H1 (cell line): ENCODE measurements at places on chromosomes 5 and 9. TPM values are rescaled to one million over a fixed set of nuclear protein-coding genes. Genes with fewer than 3 reads are reported as not detected.

IL4 gene
- not detected in 2 replicates for total RNA-seq

CTXN3 gene
- total RNA-seq: not detected in 2 replicates

MIGA2 gene
- 30.9 and 39.0 TPM in 2 replicates for total RNA-seq

RMRP gene
- total RNA-seq: 14,987 and 16,528 TPM in 2 replicates

SEMA5A gene
- 8.7 and 8.9 TPM in 2 replicates for total RNA-seq

OLFM1 gene
- 47.9 and 53.4 TPM in 2 replicates for total RNA-seq

OXCT1 gene
- 25.8 and 28.2 TPM in 2 replicates for total RNA-seq

GARIN3 gene
- not detected in 2 replicates for total RNA-seq

- DNase-seq: no peak
Measured at GRCh38 chr9:132187121-132187620, 25.3 kb downstream of the NTNG2 start.

DNA sequence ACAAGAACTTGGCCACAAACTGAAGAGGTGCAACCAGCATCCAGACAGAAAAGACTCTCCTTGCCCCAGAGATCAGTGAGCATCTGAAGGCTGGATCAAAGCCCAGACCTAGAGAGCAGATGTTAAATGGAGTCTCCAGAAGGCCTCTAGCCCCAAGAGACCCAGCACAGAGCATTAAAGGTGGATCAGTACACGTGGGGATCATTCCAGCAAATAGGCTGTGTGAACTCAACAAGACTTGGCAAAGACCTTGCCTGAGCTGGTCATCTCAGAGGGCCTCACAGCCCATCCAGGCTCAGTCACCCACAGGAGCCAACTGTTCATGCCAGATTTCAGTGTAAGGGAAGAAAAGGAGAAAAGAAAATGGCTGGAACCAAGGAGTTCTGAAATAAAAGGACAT lies 214.0 kb downstream of the ENC1 start:
- DNase-seq: no peak

- no peak for DNase-seq
Measured at GRCh38 chr5:102666164-102666946, 88.8 kb upstream of the PAM start.

GRCh38 chr9:138007566-138007917 lies 130.0 kb downstream of the CACNA1B start:
- DNase-seq: no peak

- DNase-seq: no peak
Measured at GRCh38 chr5:157029457-157029856, 29.5 kb downstream of the HAVCR1 start.

DNA sequence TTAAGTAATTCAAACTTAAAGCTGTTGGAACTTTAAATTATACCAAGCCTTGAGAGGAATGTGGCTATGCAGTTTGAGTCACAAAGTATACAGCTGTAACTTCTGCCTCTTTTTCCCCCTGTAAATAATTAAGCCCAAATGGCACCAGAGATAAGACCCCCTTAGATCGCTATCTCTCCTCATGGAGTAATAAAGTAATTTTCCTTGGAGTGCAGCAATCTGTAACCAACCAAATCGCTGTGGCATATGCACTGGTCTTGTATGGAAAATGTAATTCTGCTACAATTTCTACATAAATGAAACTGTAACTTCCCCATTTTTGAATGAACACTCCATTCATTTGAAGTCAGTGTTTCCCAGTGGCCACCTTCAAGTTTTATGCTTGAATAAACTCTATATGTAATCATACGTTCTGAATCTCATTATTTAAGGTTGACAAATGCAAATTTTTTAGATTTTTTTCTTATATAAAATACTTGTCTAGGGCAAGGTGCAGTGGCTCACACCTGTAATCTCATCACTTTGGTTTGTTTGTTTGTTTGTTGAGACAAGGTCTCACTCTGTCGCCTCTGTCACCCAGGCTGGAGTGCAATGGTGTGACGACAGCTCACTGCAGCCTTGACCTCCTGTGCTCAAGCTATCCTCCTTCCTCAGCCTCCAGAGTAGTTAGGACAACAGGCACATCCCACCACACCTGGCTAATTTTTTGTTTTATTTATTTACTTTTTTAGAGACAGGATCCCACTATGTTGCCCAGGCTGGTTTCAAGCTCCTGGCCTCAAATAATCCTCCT lies 12.3 kb downstream of the SUSD1 start:
- no peak for DNase-seq

- no peak for DNase-seq
Measured at GRCh38 chr9:4070266-4070665, 229.6 kb downstream of the GLIS3 start.

- no peak for DNase-seq
Measured at GRCh38 chr5:74035521-74035937, 409.5 kb downstream of the ARHGEF28 start.

DNA sequence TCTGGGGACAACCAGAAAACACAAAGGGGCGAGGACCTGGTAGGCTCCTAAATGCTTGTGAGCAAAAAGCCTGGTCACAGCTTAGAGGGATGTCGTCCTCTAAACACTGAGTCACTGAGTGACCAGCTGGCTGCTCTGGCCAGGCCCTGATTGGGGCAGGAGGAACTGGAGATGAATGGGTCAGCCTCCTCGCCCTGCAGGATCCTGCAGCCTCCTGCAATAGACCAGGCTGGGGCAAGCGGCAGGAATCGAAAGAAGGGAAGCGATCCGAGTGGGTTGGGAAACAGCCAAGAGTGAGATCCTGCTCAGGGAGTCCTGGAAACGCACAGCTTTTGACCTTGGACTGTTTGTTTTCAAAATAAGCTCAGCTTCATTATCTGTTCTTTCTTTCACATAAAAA lies 34.1 kb upstream of the MSX2 start:
- no peak for DNase-seq

DNA sequence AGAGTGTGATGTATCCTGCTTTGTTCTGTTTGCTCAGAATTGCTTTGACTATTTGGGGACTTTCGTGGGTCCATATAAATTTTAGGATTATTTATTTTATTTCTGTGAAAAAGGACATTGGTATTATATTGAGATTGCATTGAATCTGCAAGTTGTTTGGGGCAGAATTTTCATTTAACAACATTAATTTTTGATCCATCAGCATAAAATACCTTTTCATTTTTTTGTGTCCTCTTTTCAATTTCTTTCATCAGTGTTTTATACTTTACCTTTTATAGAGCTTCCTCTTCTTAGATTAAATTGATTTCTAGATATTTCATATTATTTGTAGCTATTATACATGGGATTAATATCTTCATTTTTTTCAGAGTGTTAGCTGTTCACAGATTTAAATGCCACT lies 40.8 kb upstream of the FBXL7 start:
- DNase-seq: no peak

GRCh38 chr5:96896276-96896675 lies 20.0 kb downstream of the ERAP2 start:
- no peak for DNase-seq

DNA sequence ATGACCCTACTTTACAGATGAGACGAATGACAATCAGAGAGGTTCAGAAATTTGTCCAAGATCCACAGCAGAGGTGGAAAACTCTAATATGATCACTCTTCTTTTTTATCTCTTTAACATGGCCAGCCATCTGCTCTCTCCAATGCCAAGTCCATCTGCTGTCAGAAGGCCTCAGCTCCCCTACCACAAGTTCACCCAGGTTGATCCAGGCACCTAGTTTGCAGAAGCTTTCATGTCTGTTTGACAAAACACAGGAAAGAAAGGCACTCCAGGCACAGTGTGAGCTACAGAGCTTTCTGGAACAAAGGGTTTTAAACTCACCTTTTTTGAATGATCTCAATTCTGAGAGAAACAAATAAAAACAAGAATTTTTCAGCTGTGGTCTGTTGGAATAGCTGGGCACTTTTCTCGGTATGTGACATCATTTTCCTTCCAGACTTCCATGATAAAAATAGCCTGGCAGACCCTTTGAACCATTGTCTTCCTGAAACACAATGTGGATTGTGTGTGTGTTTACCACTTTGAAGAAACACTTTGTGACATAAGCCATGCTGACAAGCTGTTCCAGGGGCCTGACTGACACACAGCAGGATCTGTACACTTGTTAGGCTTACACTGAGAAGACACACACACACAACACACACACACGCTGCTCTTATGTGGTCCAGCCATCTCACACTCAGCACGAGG lies 214.3 kb downstream of the AGTPBP1 start:
- DNase-seq: no peak

DNA sequence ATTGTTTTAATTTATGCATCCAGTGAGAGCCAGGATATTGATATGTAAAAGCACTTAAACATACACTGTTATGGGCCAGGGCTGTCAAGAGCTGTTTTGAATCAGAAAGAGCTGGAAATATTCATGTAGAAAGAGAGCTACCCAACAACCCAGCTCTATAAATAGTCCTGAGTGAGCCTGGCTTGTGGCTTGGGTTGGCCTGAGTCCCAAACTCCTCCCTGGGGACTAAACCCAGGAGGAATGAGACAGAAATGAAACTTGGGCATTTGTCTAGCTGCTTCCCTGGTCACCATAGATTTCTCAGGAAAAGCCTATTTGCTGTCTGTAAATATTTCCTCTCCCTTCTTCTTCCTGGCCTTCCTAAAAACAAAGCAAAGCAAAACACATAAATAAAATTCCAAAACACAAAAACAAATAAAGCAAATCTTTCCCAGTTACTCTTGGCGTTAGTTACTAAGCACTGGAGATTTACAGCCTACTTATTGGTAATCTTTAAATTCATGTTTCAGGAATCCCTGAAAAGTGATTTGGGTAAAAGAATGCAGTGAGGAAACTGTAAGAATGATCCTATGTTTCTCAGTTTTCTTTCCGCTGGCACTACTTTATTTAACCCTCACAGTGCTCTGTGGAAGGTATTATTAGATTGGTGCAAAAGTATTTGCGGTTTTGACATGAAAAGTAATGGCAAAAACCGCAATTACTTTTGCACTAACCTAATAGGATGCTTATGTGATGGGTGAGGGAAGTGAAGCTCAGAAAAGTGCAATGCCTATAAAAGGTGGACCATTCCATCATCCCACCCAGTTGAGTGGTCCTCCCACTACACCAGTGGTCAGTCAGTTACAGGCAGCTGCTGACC lies 111.8 kb downstream of the CARTPT start:
- DNase-seq: no peak

DNA sequence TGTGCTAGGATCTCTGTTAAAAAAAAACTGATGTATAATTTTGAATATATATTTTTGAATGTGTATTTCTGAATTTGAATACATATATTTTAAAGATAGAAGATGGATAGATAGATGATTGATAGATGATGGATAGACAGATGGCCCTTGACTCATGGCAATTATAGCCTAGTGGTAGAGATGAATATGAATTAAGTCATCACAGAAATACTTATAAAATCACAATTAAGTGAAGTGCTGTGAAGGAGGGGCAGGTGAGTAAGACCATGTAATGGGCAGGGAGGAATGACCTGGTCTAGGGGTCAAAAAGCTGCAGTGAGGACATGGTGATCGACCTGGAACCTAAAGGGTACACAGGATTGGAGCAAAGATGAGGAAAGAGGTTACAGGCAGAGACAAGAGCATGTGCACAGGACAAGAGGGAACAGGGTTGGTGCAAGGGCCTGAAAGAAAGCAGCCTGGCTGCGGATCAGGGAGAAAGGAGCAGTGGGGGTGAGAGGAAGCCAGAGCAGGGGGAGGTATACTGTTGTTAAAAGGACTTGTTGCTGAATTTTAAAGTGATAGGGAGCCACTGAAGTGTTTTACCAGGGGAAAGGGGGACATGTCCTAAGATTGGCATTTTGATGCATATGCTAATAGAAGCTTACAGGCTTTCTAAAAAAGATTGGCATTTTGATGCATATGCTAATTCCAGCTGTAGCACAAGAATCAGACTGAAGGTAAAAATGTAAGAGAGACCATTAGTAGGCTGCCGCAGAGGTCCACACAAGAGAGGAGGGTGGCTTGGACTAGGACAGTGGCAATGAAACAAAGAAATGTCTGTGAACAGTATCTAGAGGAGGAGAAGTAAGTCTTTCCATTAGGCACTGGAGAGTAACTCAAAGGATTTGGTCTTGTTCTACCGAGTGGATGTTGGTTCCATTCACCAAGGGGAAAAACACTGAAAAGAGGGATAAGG lies 527.8 kb downstream of the AGTPBP1 start:
- DNase-seq: peak; percentile 13

- no peak for DNase-seq
Measured at GRCh38 chr5:92687821-92688722, 892.9 kb downstream of the NR2F1-AS1 start.

DNA sequence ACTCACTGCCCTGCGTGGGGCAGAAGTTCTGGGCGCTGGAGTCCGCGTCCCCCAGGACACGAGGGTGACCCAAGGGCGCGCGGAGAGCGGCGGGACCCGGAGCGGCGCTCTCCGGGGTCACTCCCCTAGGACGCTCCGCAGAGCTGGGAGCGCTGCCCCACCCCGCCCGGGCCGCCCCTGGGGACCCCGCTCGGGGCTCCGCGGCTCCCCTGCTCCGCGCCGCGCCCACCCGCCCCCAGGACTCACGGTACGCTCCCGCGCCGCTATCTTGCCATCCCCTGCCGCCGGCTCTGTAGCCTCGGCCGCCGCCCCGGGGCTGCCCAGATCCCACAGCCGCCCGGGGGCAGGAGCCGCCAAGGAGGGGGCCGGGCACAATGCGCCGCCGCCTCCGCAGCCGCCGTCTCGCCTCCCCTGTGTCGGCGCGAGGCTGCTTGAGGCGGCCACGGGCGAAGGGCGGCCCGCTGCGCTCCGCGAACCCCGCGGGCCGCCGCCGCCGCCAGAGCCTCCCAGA lies 303 bp downstream of the LIFR start:
- peak; percentile 62 for DNase-seq

DNA sequence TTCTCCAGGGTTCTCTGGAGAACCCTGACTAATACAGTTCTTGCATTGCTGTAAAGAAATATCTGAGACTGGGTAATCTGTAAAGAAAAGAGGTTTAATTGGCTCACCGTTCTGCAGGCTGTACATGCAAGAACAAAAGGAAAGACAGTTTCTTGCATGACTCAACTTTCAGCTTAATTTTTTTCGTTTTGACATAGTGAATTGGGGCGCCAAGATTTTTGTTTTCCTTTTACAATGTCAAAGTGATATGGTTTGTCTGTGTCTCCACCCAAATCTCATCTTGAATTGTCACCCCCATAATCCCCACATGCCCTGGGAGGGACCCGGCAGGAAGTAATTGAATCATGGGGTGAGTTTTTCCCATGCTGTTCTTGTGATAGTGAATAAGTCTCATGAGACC lies 11.8 kb upstream of the CRHBP start:
- DNase-seq: no peak

GRCh38 chr9:136079916-136080246 lies 15.2 kb downstream of the NACC2 start:
- DNase-seq: no peak

GRCh38 chr5:159764283-159765134 lies 151.8 kb upstream of the ADRA1B start:
- no peak for DNase-seq

DNA sequence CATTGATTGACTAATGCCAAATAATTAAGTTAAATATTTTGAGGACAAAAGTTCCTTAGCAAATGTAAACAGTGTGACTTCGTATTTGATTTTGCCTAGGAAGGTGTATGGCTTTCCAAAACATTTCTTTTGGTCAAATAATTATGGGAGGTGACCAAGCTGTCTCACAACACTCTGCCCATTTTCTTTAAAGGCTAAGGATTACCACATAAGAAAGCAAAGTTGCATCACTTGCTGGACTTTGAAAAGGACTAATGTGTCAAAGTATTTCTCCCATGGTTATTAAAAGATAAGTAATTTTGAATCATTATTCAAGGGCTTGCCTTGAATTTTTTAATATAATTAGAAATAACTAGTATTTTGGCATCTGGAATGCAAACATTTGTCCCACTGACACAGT lies 74.7 kb downstream of the HAPLN1 start:
- DNase-seq: no peak
